ENCODE measurements at places on chromosomes 5 and 9.

GRCh38 chr9:89177944-89178829 lies at the start of gene SHC3:
Gene SHC3 (minus strand): TSS chr9:89178818. CDS start chr9:89178460, 358 bp downstream.
- DNase-seq: no peak

DNA sequence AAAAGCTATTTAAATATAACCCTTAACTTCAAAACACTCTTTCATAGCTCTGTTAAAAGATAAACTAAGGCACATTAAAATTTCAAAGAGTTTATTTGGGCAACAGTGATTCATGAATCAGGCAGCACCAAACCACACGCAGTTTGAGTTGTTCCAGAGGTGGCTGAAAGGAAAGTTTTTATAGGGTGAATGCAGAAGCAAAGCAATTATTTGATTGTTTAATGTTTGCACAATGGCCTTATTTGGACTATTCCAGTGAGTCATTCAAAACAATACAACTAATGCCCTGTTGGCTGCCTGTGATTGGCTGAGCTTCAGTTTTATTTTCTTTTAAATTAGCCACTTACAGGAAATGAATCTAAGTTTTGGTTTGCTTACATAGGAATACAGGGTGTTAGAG lies 125.3 kb downstream of the CEP120 start:
- DNase-seq: no peak

- DNase-seq: no peak
Measured at GRCh38 chr9:109274884-109275730, 45.8 kb downstream of the EPB41L4B start.

GRCh38 chr5:154197801-154198491 lies 7.4 kb downstream of the GALNT10 start:
- DNase-seq: peak; percentile 48

- no peak for DNase-seq
Measured at GRCh38 chr5:11560915-11561697, 343.1 kb downstream of the CTNND2 start.

Measured in activated T-cell treated with anti-CD3 and anti-CD28 coated beads, Interleukin-2, amount 50 U/mL, for 1 hour (primary cell).